ENCODE measurements at places on chromosomes 4 and X.

DNA sequence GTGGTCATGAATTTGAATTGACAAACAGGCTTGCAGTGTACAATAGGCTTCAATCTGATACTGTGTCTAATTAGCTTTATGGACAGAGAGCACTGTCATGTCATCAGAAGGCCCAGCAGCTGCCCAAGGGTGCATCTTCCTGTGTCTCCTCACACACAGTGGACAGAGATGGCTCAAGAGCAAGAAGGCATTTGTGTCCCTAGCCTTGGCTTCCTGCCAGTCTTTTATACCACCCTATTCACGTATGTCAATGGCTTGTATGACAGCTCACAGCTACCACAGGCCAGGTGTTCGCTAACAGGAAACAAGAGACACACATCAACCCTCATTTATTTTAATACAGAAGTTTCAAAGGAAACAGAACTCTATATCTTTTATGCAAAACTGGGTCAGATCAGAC, 874.0 kb upstream of the AGA start:
- DNase-seq: peak; percentile 46

GRCh38 chr4:172953896-172954568, 214.6 kb upstream of the GALNT7 start:
- DNase-seq: no peak

DNA sequence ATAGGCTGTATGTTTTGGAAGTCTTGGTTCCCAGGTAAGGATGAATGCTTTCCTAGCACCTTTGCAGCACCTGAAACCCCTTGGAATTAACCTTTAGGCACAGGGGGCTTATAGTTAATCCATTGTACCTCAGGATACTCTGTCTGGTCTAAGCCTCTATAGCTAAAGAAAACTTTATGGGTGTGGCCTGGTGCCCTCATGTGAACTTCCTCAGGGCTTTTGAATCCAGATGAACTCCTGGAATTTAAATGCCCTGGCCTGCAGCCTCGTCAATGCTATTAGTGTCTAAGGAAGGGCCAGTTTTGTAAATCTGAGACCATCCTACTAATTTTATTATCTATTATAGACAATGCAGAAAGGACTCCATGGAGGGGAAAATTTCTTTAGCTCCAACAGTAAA, 33.8 kb downstream of the IRS4 start:
- no peak for DNase-seq

- no peak for DNase-seq
Measured at GRCh38 chr4:4247696-4248028, 361 bp downstream of the TMEM128 start.

DNA sequence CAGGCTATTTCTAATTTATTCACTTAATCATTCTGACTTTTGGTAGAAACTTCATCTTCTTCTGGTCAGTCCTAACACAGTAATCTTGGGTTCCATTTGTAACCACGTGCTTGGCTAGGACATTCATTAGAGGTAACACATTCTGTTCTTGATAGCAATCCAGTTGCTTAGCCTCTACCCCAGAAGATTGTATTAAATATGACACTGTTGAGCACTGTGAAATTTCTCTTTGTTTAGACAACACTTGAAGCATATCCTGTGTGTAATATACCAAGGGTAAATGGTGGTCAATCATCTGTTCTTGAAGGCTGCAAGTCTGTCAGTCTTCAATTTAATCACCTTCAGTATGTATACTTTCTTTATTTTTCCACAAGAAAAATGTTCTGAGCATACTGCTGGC, 523.0 kb downstream of the ANKRD50 start:
- no peak for DNase-seq

GRCh38 chr4:87882861-87883260, 50.1 kb downstream of the MEPE start:
- DNase-seq: no peak

DNA sequence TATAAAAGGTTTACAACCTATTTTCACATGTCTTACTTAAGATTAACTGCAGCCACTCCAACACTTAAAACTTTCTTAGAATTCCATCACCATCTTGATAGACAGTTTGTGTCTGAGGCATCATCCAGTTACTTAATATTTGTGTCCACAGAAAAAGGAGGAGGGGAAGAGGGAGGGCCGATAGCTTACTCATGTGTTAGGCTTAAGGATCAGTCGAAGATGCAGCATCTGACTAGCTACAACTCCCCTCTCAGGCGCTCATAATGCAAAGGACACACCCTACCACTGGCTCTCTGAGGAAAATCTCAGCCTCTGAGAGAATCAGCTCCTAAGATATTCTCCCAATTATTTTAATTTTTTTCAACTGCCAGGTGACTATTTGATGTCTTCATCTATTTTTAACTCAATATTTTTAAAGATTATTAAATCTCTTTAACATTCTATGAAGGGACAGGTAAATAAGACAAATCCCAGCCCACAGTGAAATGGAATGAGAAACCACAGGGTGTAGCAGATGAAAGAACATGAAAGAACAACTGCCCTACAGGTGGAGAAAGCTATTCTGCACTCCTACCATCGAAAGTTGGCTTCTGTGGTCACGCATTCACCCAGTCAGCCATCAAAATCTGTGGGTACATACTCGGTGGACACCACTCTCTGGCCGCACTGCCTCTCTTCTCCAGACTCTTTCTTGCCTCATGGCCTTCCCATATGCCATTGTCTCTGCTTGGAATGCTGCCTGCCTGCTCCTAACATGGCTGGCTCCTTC, 48.0 kb downstream of the ARAP2 start:
- no peak for DNase-seq

DNA sequence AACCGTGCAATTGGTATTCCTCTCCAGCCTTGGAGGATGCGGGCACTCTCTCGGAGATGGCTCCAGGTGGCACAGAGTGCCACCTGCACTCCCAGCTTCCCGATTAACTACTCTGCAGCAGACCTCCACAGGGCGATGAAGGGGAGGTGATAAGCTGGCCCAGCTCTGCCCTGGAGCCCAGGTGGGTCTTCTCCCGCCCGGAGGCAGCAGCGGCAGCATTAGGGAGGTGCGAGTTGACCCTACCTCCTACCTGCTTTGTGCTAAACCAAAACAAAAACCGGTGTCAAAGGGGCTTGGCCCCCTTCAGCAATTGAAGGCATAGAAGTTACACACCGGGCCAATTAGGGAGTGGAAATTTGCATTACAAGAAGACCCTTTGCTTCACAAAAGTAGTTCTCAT, 137.4 kb upstream of the MAMLD1 start:
- no peak for DNase-seq

- no peak for DNase-seq
Measured at GRCh38 chrX:118552121-118552900, 56.7 kb downstream of the DOCK11 start.

DNA sequence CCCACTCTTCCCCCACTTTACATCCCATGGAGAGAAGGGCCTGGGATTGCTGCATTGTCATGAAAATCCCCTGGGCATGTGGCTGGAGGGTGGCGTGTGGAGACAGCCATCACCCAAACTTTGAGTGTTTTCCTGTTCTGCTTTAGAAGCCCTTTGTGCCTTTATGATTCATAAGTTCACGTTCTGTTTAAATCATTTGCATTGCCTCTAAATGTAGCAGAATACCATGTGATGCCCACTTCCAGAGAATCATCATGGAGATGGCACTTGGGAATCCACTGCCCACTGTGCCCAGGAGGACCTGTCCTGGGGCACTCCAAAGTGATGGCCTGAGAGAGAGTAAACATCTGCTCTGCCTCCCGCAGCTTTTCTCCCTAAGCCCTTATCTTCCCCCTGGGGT, 52.8 kb downstream of the MED28 start:
- no peak for DNase-seq

GRCh38 chr4:118834070-118834469, 1.9 kb downstream of the SEC24D start:
- DNase-seq: no peak

DNA sequence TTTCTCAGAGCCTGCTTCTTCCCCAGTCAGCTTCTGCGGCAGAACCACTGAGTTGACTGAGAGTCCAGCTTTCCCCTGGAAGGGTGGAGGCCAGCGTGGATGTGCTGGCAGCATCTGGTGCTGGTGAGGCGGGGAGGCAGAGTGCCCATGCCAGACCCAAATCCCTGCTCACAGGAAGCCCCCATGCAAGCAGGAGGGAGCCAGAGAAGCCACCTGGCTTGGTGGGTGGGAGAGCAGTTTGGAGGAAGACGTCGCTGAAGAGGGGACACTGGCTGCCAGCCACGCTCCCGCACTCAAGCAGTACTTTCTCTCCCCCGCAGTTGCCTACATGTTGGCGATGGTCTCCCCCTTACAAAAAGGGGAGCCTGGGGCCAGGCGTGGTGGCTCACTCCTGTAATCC, 6.0 kb downstream of the PDZD4 start:
- DNase-seq: no peak

GRCh38 chrX:108332281-108332680, 105.9 kb downstream of the COL4A6 start:
- no peak for DNase-seq

DNA sequence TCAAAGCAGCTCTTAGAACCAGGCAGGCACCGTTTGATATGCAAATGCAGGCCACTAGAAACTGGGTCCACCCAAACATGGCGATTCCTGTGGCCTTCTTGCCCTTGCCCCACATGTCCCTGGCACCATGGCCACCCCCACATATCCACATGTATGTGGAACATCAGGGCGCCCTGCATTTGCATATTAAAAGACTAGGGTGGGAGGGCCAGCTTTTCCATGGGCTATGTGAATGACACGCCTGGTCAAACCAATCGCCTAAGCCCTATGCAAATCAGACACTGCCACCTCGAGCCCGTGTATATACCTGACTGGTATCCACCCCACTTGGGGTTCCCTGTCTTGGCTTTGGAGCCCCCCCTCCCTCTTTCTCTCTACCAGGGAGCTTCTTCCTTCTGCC, 107.0 kb downstream of the ABLIM2 start:
- no peak for DNase-seq

DNA sequence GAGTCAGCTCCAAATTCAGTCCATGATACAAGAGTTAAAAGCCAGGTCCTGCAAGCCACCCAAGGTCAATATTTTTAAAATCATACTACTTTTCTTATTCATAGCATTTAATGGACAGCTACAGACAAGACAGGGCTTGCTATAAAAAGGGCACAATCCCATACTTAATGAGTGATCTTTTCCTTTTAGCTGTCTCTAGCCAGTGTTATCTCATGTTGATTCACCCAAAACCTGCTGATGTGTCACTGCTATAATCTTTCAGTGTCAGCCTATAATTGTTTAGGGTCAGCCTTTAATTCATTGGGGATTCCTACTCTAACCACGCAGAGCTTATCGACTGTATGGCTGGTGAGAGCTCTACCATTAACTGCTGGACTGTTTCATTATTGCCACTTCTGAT, 51.2 kb upstream of the HCCS start:
- DNase-seq: no peak

DNA sequence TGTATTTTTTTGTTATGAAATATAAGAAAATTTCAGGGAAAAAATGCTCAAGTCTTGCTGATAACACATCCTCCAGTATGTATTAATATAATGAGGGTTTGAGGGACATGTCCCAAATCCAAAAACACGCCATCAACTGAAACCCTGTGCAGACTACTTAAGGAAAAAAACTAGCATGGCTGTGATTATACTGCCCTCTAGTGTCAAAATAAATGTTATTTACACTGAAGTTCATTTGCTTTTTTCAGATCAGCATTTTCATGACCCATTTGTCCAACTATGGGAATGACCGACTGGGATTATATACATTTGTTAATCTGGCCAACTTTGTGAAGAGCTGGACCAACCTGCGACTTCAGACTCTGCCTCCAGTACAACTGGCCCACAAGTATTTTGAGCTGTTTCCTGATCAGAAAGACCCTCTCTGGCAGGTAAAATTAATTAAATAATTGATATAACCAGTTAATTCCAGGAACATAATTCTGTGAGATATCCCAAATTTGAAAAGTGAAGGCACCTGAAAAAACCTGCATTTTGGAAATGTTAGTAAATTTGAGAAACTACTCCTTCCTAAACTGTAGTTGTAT, 128.5 kb downstream of the PRSS12 start:
- DNase-seq: peak; percentile 5

DNA sequence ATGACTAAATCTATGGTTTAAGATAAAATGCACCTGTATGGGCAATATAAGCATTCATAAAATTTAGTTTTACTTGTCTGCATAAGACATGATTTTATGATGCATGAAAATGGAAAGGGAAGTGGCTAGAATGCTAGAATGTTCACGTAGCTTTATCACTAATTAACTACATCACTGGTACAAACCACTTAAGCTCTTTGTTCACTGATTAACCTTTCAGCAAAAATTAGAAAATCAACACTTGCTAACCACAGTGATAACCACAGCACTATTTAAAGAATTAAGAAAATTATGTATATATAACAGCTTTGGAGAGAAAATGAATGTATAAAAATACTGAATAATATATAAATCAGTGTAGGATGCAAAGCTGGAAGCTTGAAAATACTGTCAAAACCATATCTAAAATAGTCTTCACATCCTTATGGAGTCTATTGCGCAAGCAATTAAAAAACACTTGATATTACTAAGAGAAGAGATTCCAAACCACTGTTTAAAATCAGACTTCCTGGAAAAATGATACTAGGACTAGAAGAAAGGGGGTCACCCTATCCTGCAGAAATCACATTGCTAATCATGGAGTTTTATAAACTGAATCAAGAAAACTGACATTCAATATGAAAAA, 51.9 kb downstream of the EFHC2 start:
- DNase-seq: no peak

GRCh38 chr4:107128116-107128515, 92.0 kb upstream of the DKK2 start:
- DNase-seq: no peak

- DNase-seq: no peak
Measured at GRCh38 chr4:168128601-168129000, 36.3 kb downstream of the ANXA10 start.

GRCh38 chr4:89263265-89263664, 44.3 kb downstream of the GPRIN3 start:
- no peak for DNase-seq

DNA sequence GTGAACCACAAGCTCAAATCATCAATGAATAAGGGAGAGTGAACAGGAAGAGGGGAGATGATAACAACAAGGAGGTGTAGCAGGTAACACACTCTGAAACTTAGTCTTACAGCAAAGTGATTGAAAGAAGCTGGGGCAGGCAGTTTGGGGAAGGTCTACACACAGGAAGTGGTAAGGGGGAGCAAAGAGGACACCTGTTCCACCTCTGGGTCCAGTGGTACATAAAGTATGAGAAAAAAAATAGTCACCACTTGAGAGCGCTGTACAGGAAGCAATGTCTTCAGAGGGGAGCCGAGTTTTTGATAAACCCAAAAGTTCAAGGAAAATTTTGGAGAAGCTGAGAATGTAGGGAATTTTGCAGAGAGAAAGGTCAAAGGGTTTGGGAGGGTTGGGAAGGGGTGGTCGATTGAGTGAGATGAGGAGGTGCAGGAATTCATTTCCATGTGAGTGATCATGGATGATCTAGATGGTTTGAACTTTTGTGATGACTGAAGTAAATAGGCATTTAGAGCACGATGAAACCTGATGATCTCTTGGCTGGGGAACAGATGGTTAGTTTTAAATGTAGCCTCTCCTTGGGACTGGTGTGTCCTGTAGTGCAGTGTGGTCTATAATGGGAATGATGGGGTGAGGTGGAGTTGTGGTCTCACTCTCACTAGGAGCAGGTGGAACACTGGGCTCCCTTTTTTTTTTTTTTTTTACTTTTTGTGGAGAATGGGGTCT, 142.0 kb downstream of the RBMX2 start:
- DNase-seq: no peak

- DNase-seq: no peak
Measured at GRCh38 chrX:117429501-117429900, 687.1 kb downstream of the KLHL13 start.

All from large intestine (tissue), 12 donors.